ENCODE measurements at places on chromosomes 3 and 15. TPM values are rescaled to one million over a fixed set of nuclear protein-coding genes. Genes with fewer than 3 reads are reported as not detected.
A peak's percentile ranks its signal among the peaks of the same experiment; 100 is the strongest.

- H3K4me1 ChIP-seq = peaks cover 8% of the 10 kb centered on the region
- no peaks in the 10 kb centered on the region for H3K27me3 ChIP-seq
- no peaks in the 10 kb centered on the region for H3K36me3 ChIP-seq
- DNase-seq = no peak
- H3K27ac ChIP-seq = peak overlapping the region; percentile 38
Observed at GRCh38 chr15:85689729-85690128, 105.0 kb downstream of the KLHL25 start.

GRCh38 chr3:72269475-72269874, 484.5 kb upstream of the PROK2 start:
- H3K4me3 ChIP-seq = no peak overlapping the region
- H3K27ac ChIP-seq = no peak overlapping the region
- no peaks in the 10 kb centered on the region for H3K36me3 ChIP-seq
- no peaks in the 10 kb centered on the region for H3K4me1 ChIP-seq
- no peaks in the 10 kb centered on the region for H3K27me3 ChIP-seq

DNA sequence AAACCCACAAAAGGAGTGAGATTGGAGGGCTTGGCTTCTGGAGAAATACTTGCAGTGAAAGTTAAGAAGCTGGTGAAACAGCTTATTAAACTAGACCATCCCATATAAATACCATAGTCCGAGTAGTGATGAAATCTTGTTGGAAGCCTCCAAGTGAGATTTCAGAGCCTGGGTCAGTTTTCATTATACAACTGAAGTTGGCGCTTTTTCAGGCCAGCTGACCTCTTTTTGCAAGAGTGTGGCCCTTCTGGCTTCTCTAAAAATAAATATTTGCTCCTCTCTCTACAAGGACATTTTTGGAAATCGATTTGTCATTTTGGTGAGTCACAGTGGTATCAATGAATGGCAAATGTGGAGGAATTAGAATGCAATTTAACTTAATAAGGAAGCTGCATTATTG, 51.2 kb upstream of the THRB start:
- peaks cover 3% of the 10 kb centered on the region for H3K4me1 ChIP-seq
- H3K36me3 ChIP-seq = no peaks in the 10 kb centered on the region
- no peak overlapping the region for H3K27ac ChIP-seq
- no peak for DNase-seq
- H3K4me3 ChIP-seq = no peak overlapping the region

The MESP2 gene
- not detected for total RNA-seq

The ASB14 gene
- total RNA-seq = not detected

The ATOSA gene
- 38.6 TPM for total RNA-seq

The DAZL gene
- not detected for total RNA-seq

- H3K4me1 ChIP-seq = no peaks in the 10 kb centered on the region
- H3K4me3 ChIP-seq = no peak overlapping the region
- H3K36me3 ChIP-seq = no peaks in the 10 kb centered on the region
- H3K27ac ChIP-seq = no peak overlapping the region
- H3K27me3 ChIP-seq = no peaks in the 10 kb centered on the region
Observed at GRCh38 chr3:29072611-29073010, 208.3 kb upstream of the RBMS3 start.

- no peaks in the 10 kb centered on the region for H3K4me1 ChIP-seq
- no peak overlapping the region for H3K27ac ChIP-seq
- no peak for DNase-seq
- H3K27me3 ChIP-seq = no peaks in the 10 kb centered on the region
- H3K36me3 ChIP-seq = no peaks in the 10 kb centered on the region
- H3K4me3 ChIP-seq = no peak overlapping the region
Observed at GRCh38 chr3:33636125-33636850, 81.8 kb downstream of the CLASP2 start.

- no peak overlapping the region for H3K27ac ChIP-seq
- H3K27me3 ChIP-seq = no peaks in the 10 kb centered on the region
- no peak overlapping the region for H3K4me3 ChIP-seq
Observed at GRCh38 chr3:169150343-169150742, 513.2 kb downstream of the MECOM start.

Measured in aorta (tissue), 5 donors.